ENCODE measurements at places on chromosomes 6 and 20. TPM values are rescaled to one million over a fixed set of nuclear protein-coding genes. Genes with fewer than 3 reads are reported as not detected.

The FOXF2 gene
- total RNA-seq, result 1.2 TPM

The ANKRD6 gene
- 33.8 TPM for total RNA-seq

The MAP7 gene
- 6.1 TPM for total RNA-seq

The IRF4 gene
- 0.16 TPM for total RNA-seq

The DEK gene
- total RNA-seq, result 127 TPM

The CLDN20 gene
- not detected for total RNA-seq

The NKAPL gene
- total RNA-seq, result 4.1 TPM

The ARFGAP1 gene
- total RNA-seq, result 28.1 TPM

The HLA-C gene
- 28.1 TPM for total RNA-seq

The HEY2 gene
- 0.62 TPM for total RNA-seq

The PARD6B gene
- 17.5 TPM for total RNA-seq

The SRMS gene
- total RNA-seq, result not detected

The CCN6 gene
- not detected for total RNA-seq

The RBM24 gene
- 31.2 TPM for total RNA-seq

The CST4 gene
- not detected for total RNA-seq

The BTN1A1 gene
- total RNA-seq, result not detected

The SLC35F1 gene
- 112 TPM for total RNA-seq

The MLIP gene
- total RNA-seq, result 8.6 TPM

The MPC1 gene
- total RNA-seq, result 57.7 TPM

The TAAR8 gene
- total RNA-seq, result not detected

The L3MBTL1 gene
- 18.4 TPM for total RNA-seq

The OSBPL2 gene
- total RNA-seq, result 39.8 TPM

The NMBR gene
- total RNA-seq, result 12.6 TPM

The SLC26A8 gene
- 5.3 TPM for total RNA-seq

The PAX1 gene
- under 0.01 TPM for total RNA-seq

The CDH26 gene
- 1.4 TPM for total RNA-seq

The ISM1 gene
- 1.6 TPM for total RNA-seq

The ZSCAN23 gene
- total RNA-seq, result 16.2 TPM

The GLP1R gene
- not detected for total RNA-seq

The SSTR4 gene
- not detected for total RNA-seq

The DDRGK1 gene
- 22.6 TPM for total RNA-seq

The POU5F1 gene
- total RNA-seq, result not detected

The FAXC gene
- 49.3 TPM for total RNA-seq

The POM121L2 gene
- total RNA-seq, result not detected

The TMC2 gene
- total RNA-seq, result 1.7 TPM

The OR2J3 gene
- not detected for total RNA-seq

The AGER gene
- total RNA-seq, result 0.78 TPM

The LY6G6D gene
- total RNA-seq, result not detected

The CST5 gene
- total RNA-seq, result not detected

The RNF5 gene
- 71.7 TPM for total RNA-seq

The ENPP1 gene
- 0.47 TPM for total RNA-seq

The KCNK15 gene
- not detected for total RNA-seq

The CST2 gene
- not detected for total RNA-seq

The HLA-DMB gene
- 2.0 TPM for total RNA-seq

The RFX6 gene
- not detected for total RNA-seq

The CENPW gene
- 7.5 TPM for total RNA-seq

The TMEM170B gene
- total RNA-seq, result 59.0 TPM

The FLRT3 gene
- 27.5 TPM for total RNA-seq

The NXT1 gene
- total RNA-seq, result 23.6 TPM

The CRISP3 gene
- 0.16 TPM for total RNA-seq

The LY86 gene
- total RNA-seq, result 2.2 TPM

The TNFRSF6B gene
- total RNA-seq, result not detected

The C20orf96 gene
- total RNA-seq, result 3.3 TPM

The CST3 gene
- 104 TPM for total RNA-seq

The SMOC2 gene
- 1.2 TPM for total RNA-seq

The TGM3 gene
- total RNA-seq, result 0.16 TPM

All from occipital lobe (tissue), 3 donors.